ENCODE measurements at places on chromosomes 7 and 10.

GRCh38 chr10:49205206-49205605 is 17.0 kb upstream of the TMEM273 start:
- no peak for DNase-seq

- no peak for DNase-seq
These were observed 673.7 kb downstream of the SUGCT start for GRCh38 chr7:40808378-40808942.

GRCh38 chr7:27160145-27160545 is 3.7 kb upstream of the HOXA7 start:
- no peak for DNase-seq

- no peak for DNase-seq
These were observed 192.5 kb upstream of the POT1 start for GRCh38 chr7:125122173-125122572.

DNA sequence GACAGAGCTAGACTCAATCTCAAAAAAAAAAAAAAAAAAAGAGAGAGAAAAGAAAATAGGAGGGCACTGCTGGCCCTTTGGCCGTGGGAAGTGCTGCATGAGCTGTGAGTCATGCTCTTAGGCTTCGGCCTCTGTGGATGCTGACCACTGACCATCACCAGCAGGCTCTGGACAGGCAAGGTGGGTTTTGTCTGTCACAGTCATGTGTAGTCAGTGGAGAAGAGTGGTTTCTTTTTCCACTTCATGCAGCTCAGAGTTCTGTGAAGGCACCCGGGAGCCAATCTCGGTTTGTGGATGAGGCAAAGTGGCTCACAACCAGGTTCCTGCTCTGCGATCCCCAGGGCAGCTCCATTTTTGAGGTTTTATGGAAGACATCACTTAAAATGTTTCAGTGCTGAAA is 58.1 kb downstream of the PRTFDC1 start:
- DNase-seq: no peak

DNA sequence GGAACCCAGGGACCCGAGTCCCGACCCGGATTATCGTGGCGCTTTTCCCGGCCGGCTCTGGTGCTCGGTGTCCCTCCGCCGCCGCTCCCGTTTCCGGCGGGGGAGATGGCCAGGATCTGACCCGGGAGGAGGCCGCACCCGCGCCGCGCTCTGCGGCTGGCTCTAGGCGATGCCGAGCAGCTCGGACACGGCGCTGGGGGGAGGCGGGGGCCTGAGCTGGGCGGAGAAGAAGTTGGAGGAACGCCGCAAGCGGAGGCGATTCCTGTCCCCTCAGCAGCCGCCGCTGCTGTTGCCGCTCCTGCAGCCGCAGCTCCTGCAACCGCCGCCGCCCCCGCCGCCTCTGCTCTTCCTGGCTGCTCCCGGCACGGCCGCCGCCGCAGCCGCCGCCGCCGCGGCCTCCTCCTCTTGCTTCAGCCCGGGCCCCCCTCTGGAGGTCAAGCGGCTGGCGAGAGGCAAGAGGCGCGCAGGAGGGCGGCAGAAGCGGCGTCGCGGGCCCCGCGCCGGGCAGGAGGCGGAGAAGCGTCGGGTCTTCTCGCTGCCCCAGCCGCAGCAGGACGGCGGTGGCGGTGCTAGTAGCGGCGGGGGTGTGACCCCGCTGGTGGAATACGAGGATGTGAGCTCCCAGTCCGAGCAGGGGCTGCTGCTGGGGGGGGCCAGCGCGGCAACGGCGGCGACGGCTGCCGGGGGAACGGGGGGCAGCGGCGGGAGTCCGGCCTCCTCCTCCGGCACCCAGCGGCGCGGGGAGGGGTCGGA is 593 bp downstream of the CDK13 start:
- DNase-seq: peak; percentile 11

DNA sequence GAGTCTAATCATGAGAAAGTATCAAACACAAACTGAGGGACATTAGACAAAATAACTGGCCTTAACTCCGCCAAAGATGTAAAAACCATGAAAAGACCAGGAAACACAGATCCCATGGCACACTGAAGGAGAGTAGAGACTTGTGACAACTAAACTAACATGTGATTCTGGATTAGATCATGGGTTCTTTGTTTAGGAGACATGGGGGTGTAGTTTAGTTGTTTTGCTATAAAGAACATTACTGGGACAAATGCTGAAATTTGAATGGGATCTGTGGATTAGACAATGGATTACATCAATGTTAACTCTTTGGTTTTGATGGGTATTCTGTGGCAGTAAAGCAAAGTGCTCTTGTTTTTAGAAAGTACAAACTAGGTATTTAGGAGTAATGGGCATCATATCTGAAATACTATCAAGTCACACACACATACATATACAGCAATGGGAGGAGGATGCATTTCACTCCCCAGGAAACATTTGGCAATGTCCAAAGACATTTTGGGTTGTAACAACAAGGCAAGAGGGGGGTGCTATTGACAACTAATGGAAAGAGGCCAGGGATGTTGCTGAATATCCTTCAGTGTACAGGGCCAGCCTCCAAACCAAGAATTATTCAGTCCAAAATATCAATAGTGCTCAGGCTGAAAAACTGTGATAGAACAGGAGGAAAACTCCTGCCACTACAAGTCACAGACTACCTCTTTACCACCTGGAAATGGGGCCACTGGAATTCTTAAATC is 32.4 kb downstream of the WAPL start:
- DNase-seq: no peak

DNA sequence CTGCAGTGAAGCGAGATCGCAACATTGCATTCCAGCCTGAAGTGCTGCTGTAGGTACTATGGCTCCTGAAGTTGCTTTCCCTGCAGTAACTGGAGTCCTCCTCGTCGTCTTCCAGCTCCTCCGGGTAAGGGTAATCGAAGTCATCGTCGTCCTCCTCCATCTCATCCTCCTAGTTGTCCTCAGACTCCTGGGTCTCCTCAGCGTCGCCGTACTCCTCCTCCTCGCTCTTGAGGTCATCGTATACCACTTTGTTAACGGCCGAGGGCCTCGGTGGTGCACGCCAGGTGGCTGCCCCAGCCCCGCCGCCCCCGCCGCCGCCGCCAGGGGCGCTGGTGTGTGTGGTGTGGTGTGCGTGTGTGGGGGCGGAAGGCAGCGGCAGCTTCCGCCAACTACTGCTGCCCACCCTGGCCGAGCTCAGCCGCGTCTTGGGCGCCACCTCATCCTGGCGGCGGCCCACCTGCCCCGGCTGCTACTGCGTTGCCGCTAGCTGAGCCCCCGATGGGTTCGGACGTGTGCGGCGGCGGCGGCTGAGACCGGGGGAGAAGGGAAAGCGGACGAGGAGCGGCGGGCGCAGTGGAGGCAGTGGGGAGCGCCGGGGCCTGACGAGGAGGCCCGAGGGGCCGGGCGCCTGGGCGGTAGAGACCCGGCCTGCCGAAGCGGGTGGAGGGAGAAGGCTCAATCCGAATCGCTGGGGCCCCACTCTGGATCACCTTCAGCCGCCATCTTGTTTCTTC is 11.8 kb upstream of the ACBD5 start:
- peak; percentile 60 for DNase-seq

DNA sequence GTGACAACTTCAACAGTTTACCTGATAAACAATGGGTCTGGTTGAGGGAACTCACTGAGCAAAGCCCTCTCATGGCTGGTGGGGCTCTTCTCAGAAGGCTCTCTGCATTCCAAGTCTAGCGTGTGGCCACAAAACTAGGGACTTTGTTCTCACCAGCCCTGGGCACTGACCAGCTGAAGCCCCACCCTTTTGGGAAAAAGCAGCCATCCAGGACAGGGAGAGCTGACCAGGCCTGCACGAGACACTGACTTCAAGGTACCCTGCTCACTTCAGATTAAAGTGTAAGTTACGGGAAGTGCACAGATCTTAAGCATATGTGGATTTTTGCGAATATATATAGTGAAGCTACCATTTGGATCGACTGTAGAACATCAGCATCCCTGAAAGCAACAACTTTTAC is 67.4 kb upstream of the LRRC4 start:
- no peak for DNase-seq

DNA sequence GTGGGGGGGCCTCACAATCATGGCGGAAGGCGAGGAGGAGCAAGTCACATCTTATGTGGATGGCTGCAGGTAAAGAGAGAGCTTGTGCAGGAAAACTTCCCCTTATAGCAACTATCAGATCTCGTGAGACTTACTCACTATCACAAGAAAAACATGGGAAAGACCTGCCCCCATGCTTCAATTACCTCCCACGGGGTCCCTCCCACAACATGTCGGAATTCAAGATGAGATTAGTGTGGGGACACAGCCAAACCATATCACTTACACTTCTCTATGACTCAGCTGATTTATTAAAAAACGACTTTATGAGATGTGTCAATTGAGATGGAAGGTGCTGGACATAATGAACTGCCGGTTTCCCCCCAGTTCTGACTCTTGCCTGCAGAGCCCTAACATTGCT is 23.8 kb upstream of the CHN2 start:
- DNase-seq: no peak

DNA sequence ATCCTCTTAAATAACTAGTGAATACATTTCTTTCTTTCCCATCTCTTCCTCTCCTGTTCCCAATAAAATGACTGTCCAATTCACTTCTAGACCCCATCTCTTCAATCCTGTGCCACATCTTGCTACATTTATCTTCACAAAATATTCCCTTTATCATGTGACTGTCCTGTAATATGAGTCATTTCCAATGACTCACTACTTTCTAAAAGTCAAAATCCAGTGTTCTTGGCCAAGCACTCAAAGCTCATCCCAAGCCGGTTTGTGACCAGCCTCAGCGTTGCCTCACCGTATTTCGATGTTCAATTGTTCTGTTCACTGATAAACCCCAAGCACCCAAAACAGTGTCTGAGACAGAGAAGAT is 104.7 kb downstream of the PARD3 start:
- DNase-seq: no peak

DNA sequence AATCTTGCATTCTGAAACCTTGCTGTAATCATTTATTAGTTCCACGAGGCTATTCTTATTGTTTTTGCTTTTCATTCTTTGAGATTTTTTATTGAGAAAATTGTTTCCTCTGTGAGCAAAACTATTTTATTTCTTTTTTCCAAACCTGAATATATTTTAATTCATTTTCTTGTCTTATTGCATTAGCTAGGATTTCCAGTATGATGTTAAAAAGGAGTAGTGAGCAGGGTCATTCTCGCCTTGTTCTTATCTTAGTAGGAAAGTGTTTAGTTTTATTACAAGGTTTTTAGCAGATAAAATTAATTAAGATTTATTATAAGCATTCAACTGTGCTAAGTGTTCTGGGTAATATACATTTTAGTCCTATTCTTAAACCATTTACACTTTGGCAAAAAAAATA is 214.6 kb upstream of the KLF6 start:
- DNase-seq: no peak

GRCh38 chr7:104791080-104791479 is 222.9 kb upstream of the KMT2E start:
- DNase-seq: no peak

DNA sequence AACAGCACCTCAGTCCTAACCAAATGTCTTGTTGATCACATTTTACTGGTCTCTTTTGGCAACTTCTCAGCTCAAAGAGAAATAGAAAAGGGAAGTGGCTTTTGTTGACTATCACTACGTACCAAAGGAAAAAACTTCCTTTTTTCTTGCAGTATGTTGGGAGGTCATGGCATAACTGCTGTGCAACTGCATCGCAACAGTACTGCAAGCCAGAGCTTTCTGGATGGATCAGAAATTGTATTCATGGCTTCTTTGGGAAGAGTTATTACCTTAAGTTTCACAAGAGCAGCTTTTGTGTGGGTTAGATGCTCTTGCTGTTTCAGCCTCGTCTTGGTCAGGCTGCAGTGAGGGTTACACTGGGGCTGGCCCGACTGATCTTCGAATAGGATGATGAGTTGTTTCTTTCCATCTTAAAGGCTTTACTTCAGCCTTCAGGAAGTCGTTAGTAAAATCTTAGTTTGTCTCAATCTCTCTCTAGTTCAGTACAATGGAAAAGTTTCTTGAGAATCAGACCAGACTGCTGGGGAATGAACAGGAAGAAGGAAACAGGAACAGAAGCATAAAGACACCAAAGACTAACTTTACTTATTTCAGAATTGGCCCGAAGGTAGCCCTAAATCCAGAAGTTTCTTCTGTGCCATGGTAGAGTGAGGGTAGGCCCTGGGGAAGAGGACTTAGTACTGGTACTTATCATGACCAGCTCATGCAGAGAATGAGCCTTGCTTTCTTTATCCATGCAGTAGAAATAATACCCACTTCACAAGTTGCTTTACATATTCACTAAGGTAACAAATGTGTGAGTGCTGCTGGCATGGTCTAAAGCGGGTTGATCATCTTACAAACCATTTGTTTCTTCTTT is 153.6 kb downstream of the CELF2 start:
- no peak for DNase-seq

DNA sequence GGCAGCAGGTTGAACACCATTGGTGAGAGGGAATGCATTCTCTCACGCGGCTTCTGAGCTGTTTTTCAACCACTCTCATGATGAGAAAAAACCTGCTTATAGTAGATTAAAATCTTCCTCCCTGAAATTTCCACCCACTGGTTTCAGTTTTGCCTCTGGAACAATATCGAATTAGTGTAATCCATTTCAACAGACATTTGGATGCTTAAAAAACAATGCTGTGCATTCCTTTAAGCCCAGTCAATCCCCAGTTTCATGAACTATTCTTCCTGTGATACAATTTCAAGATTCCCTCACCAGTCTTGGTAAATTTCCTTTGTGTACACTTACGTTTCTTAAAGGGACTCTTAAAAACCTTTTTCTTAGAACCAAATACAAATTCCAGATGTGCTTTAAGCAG is 89.6 kb downstream of the ITIH5 start:
- DNase-seq: no peak

DNA sequence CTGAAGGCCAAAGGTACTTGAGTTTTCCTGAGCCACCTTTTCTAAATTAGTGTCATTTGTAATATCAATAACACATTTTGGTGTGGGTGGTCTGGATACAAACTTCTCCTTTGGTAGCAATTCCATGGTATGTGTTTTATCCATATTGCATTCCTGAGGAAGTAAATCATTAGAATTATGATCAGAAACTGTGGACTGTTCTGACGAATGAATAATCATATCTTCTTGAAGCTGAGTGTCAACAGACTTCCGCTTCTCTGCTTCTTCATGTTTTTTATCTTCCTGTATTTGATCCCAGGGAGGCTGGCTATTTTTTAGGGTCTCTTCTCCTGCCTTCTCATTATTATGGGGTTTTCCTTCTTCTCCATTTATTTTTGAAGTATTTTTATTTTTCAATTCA is 81.4 kb downstream of the NRBF2 start:
- DNase-seq: no peak

- DNase-seq: no peak
These were observed 3.5 kb upstream of the SEPTIN7 start for GRCh38 chr7:35797311-35797710.

DNA sequence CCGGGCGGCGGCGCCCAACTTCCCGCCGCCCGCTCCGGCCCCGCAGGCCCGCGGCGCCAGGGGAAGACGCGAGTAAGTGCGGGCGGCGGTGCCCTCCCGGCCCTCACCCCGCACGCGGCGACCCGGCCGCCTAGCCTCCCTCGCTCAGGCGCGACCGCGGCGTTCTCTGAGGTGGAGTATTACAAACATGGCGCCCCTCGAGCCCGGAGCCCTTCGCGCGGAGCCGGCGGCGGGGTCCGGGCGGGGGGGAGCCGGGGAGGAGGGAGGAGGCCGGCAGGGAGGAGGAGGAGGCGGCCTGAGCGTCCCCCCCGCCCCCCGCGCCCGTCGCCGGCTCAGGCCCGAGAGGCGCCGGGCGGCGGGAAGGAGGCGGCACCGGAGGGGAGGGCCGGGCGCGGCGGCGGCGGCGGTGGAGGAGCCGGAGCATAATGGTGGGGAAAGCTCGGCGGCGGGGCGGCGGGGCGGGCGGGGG is at the start of gene ZMYND11:
Gene ZMYND11 (plus strand): TSS at position 324 of the 469 bp plus-strand sequence. CDS start 44,558 bp downstream, outside the sequence.
- peak; percentile 35 for DNase-seq

Measured in activated CD8-positive, alpha-beta memory T cell treated with anti-CD3 and anti-CD28 coated beads for 4 hours (primary cell).